ENCODE measurements at places on chromosomes 3 and 15.

DNA sequence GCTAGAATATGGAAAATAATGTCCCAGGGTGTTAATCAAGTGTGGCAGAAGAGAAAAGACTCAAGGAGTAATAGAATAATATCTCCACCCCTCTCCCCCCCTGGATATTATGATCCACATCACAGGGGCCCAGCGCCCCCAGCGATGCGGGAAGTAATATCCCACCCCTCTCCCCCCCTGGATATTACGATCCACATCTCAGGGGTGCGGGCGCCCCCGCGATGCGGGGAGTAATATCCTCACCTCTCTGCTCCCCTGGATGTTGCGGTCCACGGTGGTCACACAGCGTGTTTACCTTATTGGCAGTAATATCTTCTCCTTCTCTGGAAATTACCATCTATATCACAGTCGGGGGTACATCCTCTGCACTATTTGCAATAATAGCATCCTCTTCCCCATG is 97.1 kb upstream of the OSBPL11 start:
- no peak for DNase-seq

DNA sequence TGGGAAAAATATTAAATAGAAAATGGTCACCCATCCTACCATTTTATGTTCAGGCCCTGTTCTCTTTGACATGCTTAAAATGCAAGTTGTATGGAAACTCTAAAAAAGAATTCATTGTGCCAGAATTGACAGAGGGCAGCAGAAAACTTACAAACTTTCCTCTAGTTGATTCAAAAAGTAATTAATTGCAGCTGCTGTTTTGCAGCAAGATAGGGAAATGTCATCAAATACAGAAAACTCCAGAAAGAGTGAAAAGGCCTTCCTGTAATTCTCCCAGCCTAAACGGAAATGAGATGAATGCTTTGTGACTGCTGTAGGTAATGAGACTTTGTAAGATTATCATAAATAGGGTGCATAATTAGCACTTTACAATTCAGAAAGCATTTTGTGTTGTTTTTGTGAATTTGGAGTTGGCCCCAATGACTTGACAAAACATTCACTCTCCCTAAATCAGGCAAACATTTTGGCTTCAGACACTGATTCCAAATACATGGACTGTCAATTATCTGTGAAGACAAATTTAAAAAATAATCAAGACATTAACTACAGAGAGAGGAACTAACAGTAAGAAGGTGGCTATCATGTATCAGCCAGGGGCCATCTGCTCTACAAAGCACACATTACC is 861.8 kb downstream of the SQOR start:
- DNase-seq = no peak

- DNase-seq = no peak
Measured at GRCh38 chr3:151174351-151174750, 28.7 kb downstream of the GPR171 start.

DNA sequence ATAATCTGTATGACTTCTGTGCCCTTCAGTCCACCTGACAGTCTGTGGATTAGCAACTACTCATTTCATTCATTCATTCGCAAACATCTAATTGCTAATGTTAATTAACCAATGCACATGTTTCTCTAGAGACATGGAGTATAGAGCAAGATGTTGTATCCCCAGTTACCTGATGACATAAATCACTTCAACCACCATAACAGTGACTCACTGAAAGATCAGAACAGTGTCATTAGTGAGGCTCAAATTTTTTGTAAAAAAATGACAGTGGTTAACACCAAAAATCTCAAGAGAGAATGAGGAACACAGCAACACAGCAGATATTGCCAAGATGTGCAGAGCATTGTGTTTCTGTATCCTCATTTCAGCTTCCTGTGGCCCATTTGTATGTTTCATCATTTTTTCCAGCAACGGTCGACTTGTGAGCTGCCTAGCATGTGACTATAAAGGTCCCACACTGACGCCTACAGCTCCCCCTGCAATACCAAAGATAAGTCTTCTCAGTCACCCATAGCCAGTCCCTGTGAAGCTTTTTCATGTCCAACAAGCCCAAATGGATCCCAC is 3.7 kb upstream of the PLD1 start:
- no peak for DNase-seq

- no peak for DNase-seq
Measured at GRCh38 chr15:35665896-35666536, 120.1 kb upstream of the DPH6 start.

DNA sequence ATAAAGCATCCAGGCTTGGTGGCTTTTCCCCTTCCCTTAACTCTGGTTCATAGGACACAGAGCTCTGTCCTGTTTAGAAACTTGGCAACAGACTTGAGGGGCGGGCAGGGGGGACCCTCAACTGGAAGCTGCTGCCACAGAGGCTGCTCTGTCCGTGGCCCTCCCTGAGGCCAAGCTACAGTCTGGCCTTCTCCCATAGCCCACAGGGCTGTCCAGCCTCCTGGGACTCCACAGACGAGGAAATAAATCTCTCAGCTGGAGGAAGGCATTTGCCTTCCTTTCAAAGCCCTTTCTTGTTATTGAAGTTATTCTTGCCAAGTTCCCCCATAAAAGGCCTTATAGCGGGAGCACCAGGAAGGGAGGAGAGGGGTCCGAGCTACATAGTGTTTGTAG is 248.8 kb upstream of the TPM1 start:
- DNase-seq = no peak

DNA sequence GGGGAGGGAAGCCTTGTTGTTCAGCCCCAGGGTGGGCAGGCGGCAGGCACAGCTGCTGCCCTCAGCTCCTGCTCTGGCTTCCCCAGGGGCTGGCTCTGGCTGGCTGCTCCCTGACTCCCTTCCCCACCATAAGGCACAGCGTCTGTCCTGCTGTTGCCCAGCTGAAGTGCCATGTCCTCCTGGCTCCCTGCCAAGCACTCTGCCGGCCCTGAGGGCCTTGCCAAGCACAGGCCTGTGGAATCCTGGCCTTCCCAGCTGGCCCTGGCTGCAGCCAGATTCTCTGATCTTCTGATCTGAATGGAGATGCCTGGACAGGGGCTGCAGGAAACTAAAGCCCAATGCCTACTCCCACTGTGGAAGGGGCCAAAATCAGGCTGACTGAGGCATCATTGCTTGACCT is 1.1 kb downstream of the IQCF6 start:
- no peak for DNase-seq

- peak; percentile 56 for DNase-seq
Measured at GRCh38 chr3:107271787-107272387, 105.4 kb upstream of the CCDC54 start.

DNA sequence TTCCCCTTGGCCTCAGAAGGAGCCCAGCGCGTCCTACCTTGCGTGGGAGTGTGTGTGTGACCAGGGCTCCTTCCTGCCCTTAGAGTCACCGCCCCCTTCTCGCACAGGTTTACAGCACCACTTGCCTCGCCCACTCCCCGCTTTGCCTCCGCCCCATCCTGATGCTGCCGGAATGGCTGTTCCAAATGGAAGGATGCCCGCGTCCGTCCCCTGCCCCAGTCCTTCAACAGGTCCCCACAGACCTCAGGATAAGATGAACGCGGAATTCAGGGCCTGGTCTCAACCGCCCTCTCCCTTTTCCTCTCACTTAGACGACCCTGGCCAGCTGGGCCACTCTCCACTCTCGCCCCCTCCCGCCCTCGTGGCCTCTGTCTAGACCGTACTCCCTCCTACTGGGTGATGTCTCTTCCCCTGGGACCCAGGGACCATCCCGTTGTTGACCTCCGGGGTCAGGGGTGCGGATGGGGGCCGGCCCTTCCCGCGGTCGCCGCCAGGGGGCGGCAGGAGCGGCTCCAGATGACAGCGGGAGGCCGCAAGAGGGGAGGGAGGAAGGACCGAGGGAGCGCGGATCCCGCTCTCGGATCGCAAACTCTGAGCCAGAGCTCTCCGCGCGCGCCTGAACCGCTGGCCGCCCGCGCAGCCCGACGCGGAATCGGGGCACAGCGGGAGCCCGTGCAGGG is at the start of gene THSD4:
Gene THSD4, plus strand, starts transcription at position 585 of the 680 bp plus-strand sequence.
- DNase-seq = peak; percentile 92

GRCh38 chr15:87653646-87654045 is 602.9 kb downstream of the NTRK3 start:
- DNase-seq = no peak

GRCh38 chr15:89912145-89912673 is 543 bp downstream of the ARPIN start:
- DNase-seq = peak; percentile 72

DNA sequence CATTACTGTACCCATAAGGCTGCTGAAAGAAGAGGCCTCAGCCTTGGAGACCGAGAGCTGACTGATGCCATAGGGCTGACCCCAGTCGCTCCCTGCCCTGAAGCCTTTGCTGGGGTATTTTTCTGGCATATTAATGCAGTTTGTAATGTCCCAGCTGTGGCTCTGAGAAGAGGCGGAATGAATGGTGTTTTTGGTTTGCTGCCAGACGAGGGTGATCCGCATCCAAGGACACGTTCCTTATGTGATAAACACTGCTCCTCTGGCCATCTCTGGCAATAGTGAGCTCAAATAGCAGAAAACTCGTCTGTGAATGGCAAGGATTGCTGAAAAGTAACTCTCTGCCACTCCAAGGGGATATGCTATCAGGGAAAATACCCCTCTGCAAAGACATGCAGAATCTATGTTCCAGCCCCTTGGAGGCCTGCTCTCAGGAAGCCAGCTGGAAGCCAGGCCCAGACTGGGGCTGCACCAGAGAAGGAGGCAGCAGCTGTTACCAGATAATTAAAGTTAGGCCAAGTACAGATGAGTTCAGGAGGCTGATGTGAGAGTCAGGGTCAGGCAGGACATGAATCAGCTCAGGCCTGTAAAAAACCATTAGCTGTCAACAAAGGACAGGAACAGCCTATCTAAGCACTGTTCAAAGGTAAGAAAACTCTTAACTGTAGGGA is 28.9 kb upstream of the KLHL6 start:
- peak; percentile 45 for DNase-seq

DNA sequence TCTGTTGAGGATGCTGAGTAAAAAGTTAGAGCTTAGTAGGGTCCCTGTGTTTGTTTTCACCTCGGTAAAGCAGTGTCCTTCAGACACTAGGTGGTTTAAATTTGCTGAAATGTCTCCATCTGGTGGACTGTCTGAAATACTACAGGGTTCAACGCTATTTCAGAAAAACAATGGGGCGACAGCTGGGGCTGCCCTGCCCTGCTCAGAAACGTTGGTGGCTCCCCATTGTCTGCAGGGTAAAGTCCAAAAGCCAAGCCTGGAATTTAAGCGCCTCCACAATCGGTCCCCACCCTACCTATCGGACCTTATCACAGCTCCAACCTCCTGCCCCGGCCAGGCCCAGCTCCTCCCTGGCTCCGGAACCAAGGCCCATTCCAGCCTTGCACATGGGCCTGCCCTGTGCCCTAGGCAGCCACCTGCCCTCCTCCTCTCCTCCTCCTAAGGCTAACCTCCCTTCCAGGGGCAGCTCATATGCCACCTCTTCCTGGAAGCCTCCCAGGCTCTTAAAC is 4.3 kb upstream of the TSEN2 start:
- DNase-seq = peak; percentile 80

DNA sequence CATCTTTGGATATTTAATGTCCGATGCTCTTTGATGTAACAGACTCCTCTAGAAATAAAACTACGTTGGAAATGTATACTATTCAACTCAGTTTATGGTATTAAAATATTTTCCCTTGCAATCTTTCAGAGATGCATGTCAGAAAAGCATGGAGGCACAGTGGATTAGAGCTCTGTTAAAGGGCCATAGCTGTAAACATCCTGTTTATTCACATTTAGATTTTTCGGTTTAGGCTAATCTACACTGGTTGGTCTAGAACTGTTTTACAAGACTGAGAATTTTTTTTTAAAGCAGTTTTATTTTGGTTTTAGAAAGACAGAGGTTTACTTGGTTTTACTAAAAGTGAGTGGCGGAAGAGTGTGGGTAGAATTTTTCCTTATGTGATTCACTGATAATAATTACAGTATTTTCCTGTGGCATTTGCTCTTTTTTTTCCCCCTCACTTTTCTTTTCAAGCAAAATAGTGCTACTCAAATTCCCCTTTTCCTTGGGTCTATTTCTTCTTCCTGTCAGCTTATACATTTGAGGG is 132.1 kb downstream of the IL1RAP start:
- no peak for DNase-seq

DNA sequence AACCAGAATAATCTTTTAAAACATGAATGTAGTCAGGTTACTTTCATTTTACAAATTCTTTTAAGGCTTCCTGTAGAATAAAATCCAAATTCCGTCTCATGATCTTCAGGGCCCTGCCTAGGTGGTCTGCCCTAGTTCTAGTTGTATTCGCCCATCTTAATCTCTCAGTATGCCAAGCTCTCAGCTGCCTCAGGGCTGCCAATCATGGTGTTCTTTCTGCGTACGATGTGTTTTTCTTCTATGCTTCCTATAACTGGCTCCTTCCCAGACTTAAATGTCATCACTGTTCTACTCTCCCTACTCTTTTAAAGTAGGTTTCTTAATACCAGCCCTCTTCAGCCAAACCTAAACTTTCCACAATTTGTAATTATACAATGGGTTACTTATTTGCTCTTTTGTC is 107.4 kb downstream of the GREM1 start:
- no peak for DNase-seq

- peak; percentile 86 for DNase-seq
Measured at GRCh38 chr15:90143166-90143655, 40.9 kb upstream of the IDH2 start.

- peak; percentile 35 for DNase-seq
Measured at GRCh38 chr3:35932995-35933394, 293.7 kb downstream of the ARPP21 start.

GRCh38 chr3:46114323-46114988 is 87.2 kb upstream of the XCR1 start:
- no peak for DNase-seq

DNA sequence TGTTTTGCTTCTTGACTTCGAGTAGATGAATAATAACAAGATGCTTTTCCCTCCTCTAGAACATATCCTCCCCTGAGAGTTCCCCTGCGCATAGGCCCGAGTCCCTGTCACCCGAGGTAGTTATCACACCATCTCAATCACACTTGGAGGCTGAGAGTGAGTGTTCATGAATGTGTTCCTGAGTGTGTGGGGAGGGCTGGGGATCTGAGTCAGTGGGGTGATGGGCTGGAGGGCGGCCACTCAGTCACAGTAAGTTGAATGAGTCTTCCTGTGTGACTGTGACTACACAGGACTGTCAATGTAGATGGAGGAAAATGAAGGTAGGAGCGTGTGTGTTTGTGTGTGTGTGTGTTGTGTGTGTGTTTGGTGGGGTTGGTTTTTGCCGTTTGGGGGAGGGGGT is 71.0 kb downstream of the SETD5 start:
- DNase-seq = no peak

DNA sequence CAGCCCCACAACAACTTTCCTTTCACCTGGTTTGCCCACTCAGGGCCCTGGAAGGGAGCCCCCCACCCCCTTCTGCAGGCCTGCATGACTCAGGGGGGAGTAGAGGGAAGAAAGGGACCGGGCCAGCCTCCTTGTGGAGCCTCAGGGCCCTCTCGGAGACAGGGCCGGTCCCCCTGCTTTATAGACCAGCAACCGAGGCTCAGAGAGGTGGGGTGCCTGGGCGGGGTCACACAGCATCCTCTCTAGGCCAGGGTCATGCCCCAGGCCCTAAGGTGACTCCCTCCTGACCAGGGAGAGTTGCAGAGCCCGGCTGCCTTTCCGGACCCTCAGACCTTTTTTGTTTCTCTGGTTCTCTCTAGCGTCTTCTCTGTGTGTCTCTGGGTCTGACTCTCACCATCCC is 211.3 kb downstream of the TBC1D2B start:
- DNase-seq = no peak

Measured in retina (tissue), 1 donor.